Stimulated activated CD8-positive, alpha-beta memory T cell treated with anti-CD3 and anti-CD28 coated beads, Interleukin-15, amount 100 ng/mL, for 4 hours (primary cell): ENCODE measurements at places on chromosomes 11 and 22.

DNA sequence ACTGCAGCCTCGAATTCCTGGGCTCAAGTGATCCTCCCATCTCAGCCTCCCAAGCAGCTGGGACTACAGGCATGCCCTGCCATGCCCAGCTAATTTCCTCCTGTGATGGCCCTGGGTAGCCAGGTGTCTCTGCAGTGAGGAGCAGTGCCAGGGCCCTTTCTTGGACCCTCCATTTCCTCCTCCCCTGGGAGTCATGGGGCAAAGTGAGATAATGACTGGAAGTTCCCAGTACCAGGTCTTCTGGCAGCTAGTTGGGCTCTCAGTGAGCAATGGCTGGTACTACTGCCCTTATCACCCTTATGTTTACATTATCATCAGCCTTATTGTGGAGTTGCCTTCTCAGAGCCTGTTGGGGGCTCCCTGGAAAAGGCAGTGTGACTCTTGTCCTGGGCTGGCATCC lies 17.6 kb downstream of the DAGLA start:
- DNase-seq, result no peak

- no peak for DNase-seq
Measured at GRCh38 chr11:12248330-12248729, 129.0 kb upstream of the PARVA start.

DNA sequence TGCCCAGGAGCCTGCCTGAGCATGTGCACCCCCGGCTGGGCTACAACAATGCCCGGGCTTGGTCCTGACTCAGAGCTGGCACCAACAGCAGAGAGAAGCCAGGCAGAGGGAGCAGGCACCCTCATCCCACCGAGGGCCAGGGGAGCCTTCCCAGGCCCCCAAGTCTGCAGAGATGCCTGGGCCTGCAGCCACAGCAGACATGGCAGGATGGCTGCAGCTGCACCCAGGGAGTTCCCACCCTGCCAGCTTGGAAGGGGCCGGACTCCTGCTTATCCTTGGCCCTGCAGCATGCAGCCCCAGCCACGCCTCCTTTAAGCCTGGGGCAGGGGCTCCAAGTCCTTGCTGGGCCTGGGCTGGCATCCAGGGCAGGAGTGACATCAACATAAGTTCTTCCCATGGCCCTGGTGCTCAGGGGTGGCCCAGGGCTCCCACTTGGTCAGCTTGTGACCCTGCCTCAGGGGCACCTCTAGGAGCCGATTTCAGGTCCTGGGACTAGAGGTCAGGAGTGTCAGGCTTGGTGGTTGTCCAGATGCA lies 26.7 kb downstream of the OR10D3 start:
- no peak for DNase-seq

DNA sequence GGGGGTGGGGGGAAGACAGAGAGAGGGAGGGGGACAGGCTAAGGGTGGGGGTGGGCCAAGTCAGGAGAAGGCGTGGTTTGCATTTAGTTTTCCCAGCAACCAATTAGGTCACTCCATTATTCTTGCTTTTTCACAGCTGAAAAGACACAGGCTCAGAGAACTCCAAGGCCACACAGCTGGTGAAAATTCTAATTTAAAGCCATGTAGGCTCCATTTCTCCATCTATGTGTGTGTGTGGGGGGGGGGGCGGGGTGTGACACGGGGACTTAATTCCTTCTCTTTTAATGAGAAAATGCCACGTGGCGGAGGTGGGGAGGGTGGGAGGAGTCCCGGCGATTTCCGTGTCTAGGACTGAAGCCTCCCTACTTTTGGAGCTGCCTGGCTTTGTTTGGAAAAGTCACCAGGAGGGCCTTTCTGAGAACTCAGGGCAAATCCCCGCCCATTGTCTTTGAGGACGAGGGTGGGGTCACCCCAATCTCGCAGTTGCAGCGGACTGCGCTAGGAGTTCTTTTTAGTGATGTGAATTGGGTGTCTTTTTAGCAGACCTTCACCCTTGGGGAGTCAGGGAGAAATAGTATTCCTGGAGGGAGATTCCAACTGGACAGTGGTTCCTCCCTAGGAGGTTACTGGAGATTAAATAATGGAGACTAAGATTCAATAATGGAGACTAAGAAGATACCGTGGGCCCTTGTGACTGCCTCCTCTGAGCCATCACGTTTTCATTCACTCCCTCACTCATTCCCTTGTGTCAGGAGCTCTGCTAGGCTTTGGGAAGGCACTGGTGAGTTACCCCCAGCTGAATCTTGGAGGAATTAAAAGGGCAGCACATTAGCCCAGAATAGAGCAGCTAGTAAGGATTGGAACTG lies 36.4 kb upstream of the PTPRJ start:
- DNase-seq, result no peak

DNA sequence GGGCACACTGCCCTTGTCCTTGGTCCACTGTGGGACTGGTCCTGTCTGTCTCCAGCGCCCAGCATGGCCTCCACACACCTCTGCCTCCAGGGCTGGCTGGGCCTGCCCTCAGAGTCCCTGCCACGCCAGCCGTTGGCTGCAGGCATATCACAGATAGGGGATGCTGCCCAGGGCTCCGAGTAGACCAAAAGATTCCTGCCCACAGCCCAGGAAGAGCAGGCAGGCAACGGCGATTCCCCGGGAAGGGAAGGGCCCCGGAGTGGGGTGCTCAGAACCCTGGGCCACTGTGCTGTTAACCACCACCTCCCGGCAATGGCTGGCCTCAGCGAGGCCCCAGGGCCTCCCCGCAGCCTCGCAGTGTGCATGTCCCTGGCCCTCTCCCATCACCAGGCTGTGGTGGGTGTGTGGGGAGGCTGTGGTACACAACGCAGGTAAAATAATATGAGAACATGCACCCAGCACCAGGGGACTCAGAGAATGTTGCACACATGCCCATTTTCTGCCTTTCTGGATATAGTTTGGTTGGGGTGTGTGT lies 2.2 kb downstream of the IFITM5 start:
- no peak for DNase-seq

DNA sequence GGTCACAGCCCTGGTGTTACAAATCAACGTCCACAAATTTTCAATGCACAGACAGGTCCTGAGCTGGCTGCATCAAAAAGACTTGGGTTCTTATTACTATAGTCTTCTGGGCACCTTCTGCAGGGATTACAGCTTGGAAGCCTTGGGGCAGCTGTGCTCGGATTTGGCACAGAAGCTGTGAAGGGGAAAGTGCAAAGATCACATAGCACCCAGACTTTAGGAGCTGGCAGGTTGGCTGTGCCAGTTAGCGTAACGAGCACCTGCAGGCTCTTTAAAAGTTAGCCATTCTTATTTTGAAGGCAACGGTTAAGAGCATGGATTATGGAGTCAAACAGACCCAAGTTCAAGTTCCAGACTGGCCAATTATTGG lies 100.4 kb downstream of the ARL14EP start:
- no peak for DNase-seq

- no peak for DNase-seq
Measured at GRCh38 chr11:15048616-15049015, 24.8 kb upstream of the CALCB start.

- DNase-seq, result no peak
Measured at GRCh38 chr11:95524314-95525036, 265.1 kb downstream of the FAM76B start.

- no peak for DNase-seq
Measured at GRCh38 chr11:8386134-8386864, 122.6 kb upstream of the LMO1 start.

GRCh38 chr11:71282581-71283351 lies 30.4 kb upstream of the SHANK2 start:
- no peak for DNase-seq

- peak; percentile 71 for DNase-seq
Measured at GRCh38 chr22:41699264-41700107, at the start of gene MEI1. Gene MEI1 (plus strand): TSS chr22:41699503. CDS start chr22:41699539, 36 bp downstream.

DNA sequence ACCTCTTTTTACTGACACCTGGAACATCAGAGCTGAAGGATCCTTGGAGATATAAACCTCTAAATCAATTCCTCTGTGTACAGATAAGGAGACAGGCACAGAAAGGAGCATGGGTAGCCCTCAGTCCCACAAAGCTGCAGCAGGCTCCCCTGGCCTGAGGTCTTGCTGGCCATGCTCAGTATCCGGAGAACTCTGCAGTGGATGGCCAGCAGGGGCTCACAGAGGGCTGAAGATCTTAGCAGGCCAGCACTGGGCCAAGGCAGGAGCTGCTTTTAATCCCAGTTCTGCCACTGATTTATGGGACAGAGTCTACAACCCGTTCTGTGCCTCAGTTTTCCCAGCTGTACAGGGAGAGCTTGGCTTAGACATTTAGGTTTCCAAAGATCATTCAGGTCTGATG lies 52.6 kb upstream of the LRRC32 start:
- DNase-seq, result no peak
